ENCODE measurements at places on chromosomes 3 and 15.

GRCh38 chr15:89136818-89137772 lies 48.8 kb downstream of the ABHD2 start:
- no peak for DNase-seq

DNA sequence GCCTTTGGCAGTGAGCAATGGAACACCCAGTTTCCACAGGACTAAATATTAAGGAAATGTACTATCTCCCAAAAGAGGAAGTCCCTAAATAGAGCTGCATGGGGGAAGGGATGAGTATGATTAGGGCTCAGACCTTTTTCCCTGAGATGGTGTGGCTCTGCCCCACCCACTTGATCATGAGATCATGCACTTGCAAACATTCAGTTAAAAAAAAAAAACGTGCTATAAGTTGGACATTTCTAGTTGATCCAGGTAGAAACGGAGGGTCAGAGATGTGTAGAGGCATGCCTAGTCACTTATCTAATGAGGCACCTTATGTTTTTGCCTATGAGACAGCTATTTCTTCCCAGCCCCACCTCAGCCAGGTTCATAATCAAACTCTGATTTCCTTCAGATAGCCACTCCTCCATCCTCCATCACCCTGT lies 24.5 kb upstream of the SSR3 start:
- no peak for DNase-seq

GRCh38 chr15:74768099-74768770 lies 13.6 kb upstream of the CSK start:
- DNase-seq = no peak

DNA sequence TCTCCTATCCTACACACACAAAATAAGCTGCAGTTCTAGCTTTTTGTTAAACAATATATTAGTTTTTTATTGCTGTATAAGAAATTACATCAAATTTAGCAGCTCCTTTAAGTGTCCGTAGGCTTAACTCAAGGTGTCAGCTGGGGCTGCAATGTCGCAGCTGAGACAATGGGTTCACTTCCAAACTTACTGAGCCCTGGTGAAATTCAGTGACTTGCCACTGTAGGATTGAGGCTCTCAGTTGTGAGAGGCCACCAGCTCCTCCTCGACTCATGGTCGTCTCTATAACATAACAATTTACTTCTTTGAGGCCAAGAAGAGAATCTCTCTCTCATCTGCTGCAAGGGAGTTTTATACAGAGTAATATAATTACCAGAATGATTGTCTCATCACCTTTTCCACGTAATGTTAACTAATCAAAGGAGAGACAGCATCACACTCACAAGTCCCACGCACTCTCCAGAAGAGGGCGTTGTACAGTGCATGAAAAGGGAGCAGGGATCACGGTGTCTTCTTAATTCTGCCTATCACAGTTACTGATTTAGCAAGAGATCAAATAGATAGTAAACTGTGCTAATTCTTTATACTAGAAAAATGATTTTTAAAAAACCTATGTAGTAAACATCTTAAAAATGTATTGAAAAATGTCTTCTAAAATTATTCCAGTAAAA lies 735.6 kb upstream of the GBE1 start:
- no peak for DNase-seq

- DNase-seq = no peak
Measured at GRCh38 chr3:27076815-27077630, 292.2 kb downstream of the NEK10 start.

- DNase-seq = no peak
Measured at GRCh38 chr3:140871022-140871421, 70.6 kb upstream of the SLC25A36 start.

- no peak for DNase-seq
Measured at GRCh38 chr3:31357451-31357850, 175.3 kb upstream of the STT3B start.

- DNase-seq = no peak
Measured at GRCh38 chr3:13037458-13038117, 35.6 kb downstream of the IQSEC1 start.

- no peak for DNase-seq
Measured at GRCh38 chr3:16362770-16363169, 97.8 kb downstream of the OXNAD1 start.

DNA sequence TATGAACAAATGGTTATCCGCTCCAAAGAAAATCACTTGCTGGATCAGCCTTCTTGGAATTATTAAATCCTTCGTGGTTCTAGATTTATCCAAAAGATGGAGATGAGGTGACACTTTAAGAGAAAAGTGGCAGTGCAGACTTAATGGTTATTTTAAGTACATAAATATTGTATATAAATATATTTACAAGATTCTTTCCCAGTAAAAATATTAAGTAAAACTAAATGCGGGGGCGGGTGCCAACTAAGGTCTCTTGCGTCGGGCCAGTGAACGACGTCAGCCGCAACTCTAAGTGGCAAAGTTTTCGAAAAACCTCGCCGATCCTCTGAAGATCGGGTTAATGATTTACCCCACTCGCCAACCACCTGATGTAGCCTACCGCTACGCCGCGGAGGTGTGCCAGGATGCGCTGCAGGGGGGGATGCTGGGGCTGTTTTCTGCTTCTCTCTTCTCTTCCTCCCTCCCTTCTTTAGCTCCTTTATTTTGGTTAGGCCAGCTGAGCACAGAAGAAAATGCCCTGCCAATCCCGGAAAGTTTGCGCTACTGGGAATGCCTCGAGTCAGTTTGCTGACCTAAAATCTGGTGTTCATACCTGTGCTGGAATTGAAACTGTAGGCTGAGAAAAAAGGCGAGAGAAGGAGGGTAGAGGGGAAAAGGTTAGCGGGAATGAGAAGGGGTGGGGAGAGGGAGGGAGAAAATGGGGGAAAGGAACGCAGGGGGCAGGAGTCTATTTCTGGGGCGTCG lies 7.6 kb upstream of the FOXB1 start:
- DNase-seq = no peak

GRCh38 chr3:38998086-38998485 lies 53.7 kb downstream of the SCN11A start:
- no peak for DNase-seq

GRCh38 chr3:73448041-73448440 lies 176.7 kb downstream of the PDZRN3 start:
- DNase-seq = no peak

- DNase-seq = no peak
Measured at GRCh38 chr3:195086885-195087284, 184.1 kb downstream of the XXYLT1 start.

DNA sequence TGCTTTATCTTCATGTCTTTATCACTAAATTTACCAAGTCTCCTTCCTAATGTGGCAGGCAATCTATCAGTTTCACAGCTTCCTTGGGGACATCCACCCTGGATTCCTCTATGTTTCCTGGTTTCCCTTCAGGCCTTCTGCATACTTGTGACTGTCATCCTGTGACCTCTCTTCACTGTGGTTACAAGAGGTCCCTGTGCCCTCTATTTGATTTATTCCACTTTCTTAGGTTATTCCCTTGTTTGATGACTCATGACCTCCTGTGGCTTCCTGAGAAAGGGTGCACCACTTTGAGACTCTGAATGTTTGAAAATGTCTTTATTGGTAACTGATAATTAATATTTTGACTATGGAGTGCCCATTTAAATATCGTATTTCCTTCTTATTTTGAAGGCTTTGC lies 60.5 kb upstream of the KY start:
- no peak for DNase-seq

GRCh38 chr3:196499061-196499460 lies 4.5 kb downstream of the RNF168 start:
- no peak for DNase-seq

GRCh38 chr3:171218069-171218468 lies 191.5 kb upstream of the SLC2A2 start:
- DNase-seq = no peak

DNA sequence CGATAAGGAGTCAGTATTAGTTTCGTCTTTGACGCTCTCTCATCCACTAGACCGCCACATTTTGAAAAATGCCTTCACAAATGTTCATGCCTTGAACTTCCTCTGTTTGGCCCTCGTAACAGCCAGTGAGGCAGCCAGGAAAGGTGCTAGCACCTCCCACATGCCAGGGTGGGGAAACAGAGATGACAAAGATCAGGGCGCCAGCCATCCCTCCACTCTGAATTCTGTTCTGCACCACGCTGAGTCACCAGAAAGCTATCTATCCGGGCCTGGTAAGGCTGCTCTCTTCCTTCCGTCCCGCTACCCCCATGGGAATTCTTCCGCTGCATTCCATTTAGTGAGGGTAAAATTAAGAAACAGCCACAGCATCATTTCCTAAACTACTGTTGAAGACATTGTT lies 31.3 kb upstream of the BCL2L10 start:
- DNase-seq = no peak

Data from activated naive CD4-positive, alpha-beta T cell treated with anti-CD3 and anti-CD28 coated beads, Interleukin-2, amount 50 U/mL, for 16 hours (primary cell).